ENCODE measurements at places on chromosomes 1 and 21.
A peak's percentile ranks its signal among the peaks of the same experiment; 100 is the strongest.

DNA sequence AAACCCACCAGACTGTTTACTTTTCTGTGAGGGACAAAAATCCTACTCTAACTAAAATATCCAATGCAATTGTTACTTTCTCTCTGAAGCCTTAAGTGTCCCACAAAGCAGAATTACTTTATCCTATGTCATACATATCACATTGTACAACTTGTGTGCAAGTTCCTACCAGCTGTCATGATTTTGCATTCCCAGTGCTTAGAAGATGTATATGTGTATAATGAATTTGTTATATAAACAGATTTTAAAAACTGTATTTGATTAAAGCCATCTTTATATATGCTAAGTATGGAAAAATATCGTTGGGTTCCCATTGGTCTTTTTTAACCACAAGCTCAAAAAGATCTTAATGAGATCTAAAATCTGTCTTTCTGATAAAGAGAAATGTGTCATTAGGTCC lies 57.0 kb downstream of the DPH5 start:
- no peak for DNase-seq

DNA sequence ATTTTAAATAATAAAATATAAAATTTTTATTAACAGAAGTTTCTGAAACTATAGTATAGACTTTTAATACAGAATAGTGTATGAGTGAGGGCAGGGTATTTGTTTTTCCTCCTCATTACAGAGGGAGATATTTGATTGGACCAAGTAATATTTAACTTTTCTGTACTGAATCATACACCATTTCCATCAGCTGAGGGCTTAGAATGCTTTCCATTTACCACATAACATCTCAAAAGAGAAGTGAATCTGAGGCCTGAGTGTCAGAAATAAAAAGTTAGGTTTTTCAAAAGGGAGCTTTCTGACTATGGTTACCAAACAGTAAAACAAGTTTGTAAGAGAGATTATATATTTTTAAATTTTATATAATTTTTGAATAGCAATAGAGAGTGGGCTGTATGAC lies 29.5 kb downstream of the TLCD4 start:
- DNase-seq = no peak

GRCh38 chr1:157659576-157660247 lies 40.9 kb downstream of the FCRL3 start:
- no peak for DNase-seq

DNA sequence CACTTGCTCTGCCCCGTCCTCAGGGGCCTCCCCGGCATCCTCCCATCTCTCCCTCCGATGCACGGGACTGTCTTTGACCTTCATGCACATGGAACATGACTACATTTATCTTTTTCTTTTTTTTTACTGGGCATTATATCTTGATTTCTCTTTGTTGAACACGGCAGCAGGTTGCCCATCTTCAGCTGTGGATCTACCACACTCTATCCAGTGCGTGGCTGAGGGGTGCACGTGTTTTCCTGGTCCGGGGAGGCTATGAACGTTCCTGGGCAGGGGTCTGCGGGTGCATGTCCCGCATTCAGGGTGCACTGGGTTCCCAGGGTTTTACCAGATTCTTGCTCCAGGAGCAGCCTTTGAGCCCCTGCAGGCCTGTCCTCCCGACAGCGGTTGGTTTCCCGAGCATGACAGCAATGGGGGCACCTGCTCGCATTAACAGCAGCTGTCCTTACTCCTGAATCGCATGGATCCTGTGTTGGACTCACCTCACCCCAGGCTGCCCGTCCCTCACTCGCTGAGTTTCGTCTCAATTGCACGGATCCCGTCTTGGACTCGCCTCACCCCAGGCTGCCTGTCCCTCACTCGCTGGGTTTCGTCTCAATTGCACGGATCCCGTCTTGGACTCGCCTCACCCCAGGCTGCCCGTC lies 7.4 kb downstream of the POFUT2 start:
- DNase-seq = no peak

DNA sequence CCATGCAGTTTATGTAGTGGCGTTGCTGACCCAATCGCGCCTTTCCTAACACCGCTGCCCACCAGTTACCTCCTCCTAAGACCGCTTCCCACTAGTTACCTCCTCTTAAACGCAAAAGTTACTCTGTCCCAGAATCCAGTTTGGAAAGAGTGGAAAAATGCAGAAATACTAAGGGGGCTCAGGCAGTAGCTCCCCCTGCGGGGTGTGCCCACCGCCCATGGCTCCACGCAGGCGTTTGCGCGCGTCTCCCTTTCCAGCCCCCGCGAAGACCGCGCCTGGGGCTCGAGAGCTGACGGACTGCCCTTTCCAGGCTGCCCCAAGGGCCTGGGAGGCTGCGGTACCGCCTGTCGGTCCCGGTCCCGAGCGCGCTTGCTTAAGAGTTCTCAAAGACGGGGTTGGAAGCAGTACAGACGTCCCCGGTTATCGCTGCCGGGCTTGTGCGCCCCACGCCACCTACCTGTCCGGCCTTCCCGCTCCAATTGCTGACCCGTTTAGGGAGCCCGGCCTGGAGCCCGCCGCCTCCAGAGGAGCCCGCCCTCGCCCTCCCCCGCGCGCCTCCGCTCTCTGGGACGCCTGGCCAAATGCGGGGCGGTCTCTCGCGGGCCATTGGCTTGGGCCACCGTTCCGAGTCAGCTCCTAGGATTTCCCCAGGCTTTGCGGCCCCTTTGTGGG lies 414.1 kb upstream of the ESRRG start:
- DNase-seq = no peak

GRCh38 chr21:23162198-23162946 lies 2164.2 kb downstream of the NCAM2 start:
- DNase-seq = no peak

GRCh38 chr1:34360574-34360973 lies 183.9 kb downstream of the C1orf94 start:
- no peak for DNase-seq

DNA sequence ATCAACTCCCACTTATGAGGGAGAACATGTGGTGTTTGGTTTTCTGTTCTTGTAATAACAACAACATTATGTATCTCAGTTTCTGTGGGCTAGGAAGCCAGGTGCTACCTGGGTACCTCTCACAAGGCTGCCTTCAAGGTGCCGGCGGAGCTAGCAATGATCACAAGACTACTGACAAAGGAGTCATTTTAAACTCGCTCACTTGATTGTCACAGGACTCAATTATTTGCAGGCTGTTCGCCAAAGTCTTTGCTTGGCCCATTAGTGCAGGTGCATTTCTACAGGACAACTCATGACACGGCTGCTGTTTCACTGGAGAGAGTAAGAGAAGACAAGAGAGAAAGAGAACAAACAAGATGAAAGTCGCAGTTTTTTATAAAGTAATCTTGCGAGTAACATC lies 1237.4 kb upstream of the TMPRSS15 start:
- no peak for DNase-seq

GRCh38 chr21:28387220-28387619 lies 605.5 kb downstream of the LTN1 start:
- no peak for DNase-seq

DNA sequence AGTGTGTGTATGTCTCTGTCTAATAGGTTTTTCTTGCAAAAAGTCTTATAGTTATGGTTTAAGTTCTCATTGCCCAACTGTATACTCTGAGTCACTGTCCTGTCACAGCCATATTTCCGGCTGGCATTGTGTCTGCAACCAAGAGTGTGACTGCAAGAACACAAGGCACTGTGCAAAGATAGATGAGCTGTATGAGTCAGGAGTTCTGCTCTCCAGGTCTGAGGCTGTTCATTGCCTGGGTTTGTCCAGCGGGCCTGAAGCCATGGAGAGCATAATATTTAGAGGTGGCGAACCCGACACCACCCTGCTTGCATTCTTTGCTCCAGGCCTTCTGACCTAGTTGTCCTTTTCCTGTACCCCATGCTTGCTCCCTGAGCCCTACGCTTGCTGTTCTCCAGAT lies 50.9 kb upstream of the CNIH3 start:
- no peak for DNase-seq

DNA sequence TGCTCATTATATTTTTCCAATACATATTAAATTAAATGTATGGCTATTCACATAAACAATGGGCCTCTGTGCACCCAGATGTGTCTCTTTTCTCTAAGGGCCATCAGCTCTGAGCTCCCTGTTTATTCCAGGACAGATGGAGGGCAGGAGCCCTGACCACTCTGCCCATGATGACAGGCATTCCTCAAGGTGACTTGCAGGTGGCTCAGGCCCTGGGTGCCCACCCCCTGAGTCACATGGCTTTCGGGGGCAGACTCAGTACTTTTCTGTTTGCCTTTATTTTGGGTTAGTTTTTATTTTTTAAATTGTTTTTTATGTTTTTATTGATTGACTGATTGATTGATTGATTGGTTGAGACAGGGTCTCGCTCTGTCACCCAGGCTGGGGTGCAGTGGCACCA lies 6.4 kb upstream of the LRP8 start:
- no peak for DNase-seq

GRCh38 chr1:201469645-201470074 lies 672 bp upstream of the PHLDA3 start:
- DNase-seq = no peak

GRCh38 chr1:41576620-41577019 lies 92.1 kb upstream of the EDN2 start:
- no peak for DNase-seq

DNA sequence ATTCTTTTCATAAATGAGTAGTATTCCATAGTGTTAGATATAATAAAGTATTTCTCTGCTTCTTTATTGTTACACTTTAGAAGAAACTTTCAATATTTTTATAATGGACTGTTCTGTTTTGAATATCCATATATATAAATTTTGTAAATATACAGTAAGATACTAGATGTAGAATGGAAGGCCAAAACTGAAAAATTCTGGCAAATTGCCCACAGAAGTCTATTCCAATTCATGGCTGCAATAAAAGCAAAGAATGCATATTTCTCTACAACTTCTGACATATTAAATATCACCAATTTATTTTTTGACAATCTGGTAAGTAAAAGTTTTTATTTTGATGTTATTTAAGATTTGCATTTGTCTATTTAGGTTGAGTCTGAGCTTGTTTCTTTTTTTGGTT lies 532.5 kb downstream of the NCAM2 start:
- DNase-seq = no peak

DNA sequence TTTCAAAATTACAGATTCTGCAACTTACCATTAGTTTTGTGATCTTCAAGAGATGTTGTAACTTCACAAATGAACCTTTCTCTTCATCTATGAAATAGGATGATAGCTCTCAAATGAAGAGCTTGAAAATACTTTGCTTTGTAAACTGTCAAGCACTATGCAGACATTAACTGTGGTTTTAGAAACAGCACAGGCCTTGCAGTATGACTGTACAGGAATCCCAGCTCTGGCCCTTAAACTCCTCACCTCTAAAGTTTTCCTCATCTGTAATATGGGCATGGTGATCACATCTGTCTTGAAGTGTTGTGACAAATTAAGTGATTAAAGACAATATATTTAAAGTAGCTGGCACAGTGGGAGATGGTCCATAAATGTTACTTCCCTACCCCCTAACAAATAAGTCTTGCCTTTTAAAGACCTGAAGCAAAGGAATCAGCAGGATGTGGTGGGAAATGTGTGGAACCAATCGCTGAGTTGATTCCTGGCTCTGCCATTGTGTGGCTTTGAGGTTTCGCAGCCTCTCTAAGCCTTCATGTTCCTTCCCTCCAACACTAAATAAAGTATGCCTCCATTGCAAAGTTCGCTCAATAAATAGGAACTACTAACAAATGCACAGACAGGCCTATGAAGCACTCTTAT lies 5.5 kb upstream of the PTP4A2 start:
- DNase-seq = no peak

DNA sequence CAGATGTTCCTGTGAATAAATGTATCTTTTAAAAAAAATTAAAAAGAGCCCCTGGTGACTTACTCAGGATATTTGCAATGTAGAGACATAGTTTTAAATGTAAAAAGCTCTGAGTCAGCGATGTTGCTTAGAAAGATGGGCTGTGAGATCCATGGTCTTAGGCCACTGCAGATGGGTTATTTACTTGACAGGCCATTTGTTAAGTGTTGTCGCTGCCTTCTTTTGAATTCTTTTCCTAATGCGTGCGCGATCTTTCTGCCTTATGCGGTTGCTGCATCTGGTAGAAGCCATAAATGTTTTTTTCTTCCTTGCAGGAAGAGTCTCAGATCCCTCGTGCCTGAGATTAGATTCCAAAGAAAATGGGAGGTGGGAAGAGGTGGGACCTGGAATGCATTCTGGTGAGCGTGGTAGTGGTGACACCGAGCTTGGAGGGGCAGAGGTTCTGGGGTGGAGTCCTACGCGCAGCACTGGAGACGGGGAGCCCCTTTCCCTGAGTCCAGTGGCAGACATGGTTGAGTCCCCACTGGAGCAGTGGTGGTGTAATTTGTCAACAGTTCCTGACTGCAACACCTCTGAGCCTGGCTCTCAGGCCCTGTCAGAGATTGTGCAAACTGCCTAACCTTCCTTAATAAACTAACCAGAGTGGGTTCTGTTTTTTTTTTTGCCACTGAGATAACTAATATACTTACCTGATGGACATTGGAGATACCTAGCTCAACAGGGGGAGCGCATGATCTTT lies 197.2 kb downstream of the HHAT start:
- no peak for DNase-seq

GRCh38 chr1:3677484-3677883 lies 25.2 kb downstream of the TP73 start:
- no peak for DNase-seq

DNA sequence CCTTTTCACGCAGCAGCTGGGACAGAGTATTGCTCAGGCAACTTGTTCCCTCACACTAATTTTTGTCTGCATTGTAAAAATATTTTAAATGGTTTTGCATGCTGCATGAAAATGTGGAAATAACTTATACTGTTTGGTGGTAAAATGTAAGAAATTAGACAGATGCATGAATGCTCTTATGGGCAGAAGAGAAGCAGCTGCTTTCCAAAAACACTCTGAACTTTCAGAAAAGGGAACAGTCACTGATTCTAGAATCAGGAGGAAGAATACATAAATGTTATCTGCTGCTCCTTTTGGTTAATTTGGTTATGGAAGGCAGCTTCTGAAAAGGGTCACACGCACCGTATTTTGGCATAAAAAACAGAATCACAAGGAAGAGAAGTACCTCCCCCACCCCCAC lies 87.0 kb upstream of the RUNX1 start:
- DNase-seq = no peak

- peak; percentile 35 for DNase-seq
Measured at GRCh38 chr1:115545791-115546733, 95.7 kb upstream of the VANGL1 start.

DNA sequence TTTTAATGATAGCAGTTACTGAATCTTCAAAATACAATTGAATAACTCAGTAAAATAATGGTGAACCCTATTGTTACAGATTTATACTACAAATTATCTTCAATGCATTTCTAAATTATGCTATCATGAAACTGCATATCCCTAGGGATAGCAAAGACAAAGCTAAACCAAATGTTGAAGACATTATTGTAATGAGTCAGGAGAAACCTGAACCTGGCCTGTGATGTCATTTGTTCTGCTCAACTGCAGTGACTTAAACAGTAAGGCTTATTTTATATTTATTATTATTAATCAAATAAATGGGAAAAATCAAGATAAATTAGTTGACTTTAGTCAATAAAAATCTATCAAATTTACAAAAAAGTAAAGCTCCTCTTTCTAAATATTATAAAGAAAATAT lies 100.3 kb downstream of the UCHL5 start:
- DNase-seq = no peak

GRCh38 chr1:22711071-22711470 lies 432 bp downstream of the EPHB2 start:
- no peak for DNase-seq
